NCI-H774 (cell line): ENCODE measurements at places on chromosomes 5 and 9.
A peak's percentile ranks its signal among the peaks of the same experiment; 100 is the strongest.

DNA sequence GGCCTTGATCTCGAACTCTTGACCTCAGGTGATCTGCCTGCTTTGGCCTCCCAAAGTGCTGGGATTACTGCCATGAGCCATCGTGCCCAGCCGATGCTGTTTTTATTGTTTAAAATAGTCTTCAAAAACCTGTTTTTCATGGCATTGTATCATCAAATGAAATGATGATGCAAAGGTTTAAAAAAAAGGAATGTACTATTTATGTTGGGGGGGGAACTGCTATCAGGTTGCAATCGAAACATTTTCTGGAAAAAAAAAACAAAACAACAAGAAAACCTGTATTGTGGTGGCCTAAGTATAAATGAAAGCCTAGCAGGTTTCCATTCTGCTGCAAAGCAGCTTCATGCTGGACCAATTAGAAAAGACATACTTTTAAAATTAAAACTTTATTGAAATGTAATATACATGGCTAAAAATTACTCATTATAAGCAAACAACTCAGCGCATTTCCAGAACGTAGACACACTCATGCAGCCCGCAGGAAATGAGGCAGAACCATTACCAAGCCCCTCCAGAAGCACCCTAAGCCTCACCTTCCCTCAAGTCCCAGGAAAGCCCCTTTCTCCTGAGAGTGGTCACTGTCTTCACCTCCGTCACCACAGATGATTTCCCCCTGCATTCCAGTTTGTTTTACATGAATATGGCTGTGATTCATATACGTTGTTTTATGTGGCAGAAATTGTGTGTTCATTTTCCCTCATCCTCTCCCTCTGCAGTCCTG lies 19.0 kb downstream of the GPR107 start:
- no peak for DNase-seq

- DNase-seq = no peak
Measured at GRCh38 chr5:1659100-1659981, 135.6 kb upstream of the LPCAT1 start.

DNA sequence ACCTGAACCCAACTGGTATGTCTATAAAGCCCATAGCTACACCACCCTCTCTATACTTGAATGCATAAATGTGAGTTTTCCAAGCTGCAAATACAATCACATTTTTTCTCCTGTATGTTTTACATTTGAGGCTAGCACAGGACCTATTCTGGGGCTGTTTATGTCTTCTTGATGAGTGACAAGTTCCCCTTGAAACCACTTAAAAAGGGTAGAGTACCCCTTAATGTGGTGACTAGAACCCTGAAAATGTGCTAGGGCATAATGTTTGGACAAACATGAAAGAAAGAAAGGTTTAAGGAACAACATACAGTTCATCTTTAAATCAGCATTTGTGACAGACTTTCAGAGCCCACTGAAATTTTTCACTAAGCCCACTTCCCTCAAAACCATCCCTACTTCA lies 25.2 kb upstream of the GLIS3 start:
- no peak for DNase-seq

- DNase-seq = no peak
Measured at GRCh38 chr9:98896632-98897031, 47.1 kb upstream of the COL15A1 start.

DNA sequence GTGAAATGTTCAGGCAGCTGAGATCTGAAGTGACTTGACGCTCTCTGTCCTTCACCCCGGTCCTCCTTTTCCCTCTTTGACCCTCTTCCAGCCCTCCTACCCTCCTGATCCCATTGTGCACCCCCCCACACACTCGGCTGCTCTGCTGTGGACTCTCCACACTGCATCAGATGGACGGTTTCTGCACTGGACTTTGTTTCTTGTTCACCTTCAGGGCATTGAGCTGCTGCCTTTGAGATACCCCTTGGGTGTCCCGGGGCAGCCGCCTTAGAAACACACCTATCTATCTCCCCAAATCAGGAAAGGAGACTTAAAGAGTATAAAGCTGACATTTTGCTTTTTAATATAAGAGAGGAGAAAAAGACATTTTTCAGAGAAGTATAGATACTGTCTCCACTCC lies 27.5 kb downstream of the AMBP start:
- DNase-seq = no peak

- DNase-seq = no peak
Measured at GRCh38 chr5:142254431-142254830, 70.4 kb downstream of the SPRY4 start.

DNA sequence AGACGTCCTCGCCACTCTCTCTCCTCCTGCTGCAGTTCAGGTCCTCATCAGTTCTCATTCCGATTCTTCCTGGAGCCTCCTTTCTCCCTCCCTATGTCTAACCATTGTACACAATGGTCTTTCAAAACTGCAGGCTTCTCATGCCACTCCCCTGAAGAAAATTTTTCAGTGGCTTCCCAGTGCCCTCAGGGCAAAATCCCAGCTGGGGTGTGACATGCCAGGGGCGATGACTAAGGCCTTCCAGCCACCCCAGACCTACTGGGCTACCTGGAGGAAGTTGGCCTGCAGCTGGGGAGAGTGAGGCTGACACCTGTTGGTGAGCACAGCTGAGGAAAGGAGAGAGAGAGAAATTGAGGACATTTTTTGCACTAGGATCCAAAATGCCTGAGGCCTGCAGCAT lies 65.2 kb downstream of the SREK1 start:
- no peak for DNase-seq

DNA sequence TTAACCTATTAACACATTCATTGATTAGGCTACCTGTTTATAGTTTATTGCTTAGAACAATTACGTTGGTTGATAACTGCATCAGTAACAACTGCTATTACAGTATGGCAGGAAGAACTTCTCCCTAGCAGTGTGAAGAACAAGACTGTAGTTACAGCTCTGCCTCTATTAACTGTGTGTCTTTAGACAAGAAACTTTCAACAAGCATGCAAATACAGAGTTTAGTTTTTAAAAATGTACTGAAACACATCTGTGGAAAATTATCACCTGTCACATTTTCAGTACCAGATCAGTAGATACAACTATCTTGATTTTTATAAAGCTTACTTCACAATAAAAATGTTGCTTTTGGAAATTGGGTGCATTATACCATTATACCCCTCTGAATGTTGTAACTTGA lies 22.2 kb downstream of the ELL2 start:
- DNase-seq = no peak

DNA sequence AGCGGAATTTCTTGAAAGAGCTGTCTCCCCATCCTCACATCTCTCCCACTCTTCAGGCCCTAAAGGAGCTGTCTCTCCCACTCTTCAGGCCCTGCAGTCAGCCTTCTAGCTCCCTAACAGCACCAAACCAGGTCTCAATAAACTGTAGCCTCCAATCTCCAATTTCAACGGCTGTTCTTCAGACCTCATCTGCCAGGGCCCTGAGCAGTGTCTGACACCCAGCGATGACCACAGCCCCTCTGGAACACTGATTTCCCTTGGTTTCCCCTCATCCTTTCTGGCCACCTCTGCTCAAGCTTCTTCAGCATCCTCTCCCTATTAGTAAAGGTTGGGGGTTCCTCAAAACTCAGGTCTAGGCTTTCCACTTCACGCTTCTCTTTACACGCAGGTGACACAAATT lies 1.6 kb upstream of the P4HA2 start:
- DNase-seq = no peak

- DNase-seq = no peak
Measured at GRCh38 chr5:126182971-126183695, 240.1 kb upstream of the GRAMD2B start.

GRCh38 chr5:133295520-133295919 lies 243.7 kb downstream of the HSPA4 start:
- no peak for DNase-seq

- DNase-seq = no peak
Measured at GRCh38 chr5:33903118-33903517, 11.3 kb upstream of the ADAMTS12 start.

- DNase-seq = no peak
Measured at GRCh38 chr9:89723469-89724100, 118.8 kb downstream of the GADD45G start.

DNA sequence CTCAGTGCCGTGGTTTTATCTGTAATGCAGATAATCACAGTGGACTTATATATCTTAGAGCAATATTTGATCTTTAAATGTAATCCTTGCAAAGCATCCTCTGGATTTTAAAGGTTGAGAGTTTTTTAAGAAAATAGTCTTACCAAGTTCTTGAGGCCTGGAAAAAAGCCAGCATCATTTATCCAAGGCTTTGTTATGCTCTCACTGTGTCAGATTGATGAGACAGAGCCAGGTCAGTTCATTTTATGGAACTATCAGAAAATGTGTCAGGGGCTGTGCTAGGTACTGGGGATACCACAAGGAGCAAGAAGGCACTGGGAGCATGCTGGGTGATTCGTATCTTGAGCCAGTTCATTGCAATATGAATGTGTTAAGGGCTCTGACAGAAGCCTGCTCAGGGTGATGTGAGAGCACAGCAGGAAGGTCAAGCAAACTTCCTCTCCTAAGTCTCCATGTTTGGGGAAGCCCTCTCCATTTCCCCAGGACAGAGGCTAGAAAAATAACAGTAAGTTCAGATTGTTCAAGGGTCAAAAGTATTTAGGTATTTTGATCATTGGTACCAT lies 19.7 kb downstream of the C7 start:
- DNase-seq = no peak

DNA sequence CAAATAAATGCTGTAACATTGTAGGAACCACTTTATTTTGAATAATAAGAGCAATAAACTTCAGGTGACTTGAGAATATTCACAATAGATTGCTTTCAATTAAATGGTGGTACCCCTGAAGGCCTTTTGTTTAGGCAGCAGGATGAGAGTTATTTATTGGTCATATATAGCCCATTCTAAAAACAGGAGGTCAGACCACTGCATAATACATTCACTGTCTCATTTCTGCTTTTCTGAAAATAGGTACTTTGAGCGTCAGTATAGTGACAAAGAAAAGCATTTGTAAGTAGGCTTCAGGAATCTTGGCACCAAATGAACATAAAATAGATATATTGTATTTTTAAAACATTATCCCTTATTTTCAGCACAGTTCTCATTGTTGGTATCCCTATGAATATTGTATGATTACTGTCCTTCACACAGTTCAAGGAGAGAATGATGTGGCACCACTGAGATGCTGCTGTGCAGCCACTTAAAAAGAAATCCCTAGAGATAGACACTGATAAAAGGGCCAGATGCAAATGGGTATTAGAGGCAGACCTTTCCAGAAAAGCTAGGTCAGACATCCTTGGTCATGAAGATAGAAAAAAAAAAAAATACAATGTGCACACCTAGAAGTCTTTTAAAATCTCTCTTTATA lies 381.8 kb upstream of the ST8SIA4 start:
- DNase-seq = no peak

- peak; percentile 71 for DNase-seq
Measured at GRCh38 chr5:26482810-26483375, 555.5 kb downstream of the CDH9 start.

- DNase-seq = no peak
Measured at GRCh38 chr9:68714416-68715180, 9.6 kb downstream of the PIP5K1B start.

DNA sequence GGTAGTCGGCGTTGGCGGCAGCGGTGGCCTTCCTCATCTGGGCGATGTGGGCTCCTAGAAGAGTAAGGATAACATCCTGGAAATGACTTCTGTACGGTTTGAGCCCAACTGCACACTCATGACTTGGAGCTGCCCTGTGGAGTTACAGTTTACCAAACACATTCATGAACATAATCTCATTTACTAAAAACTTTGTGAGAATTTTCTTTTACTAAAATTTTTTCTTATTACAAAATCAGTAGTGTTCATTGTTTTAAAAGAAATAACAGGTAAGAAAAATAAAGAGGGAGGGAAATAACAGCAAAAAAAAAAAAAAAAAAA lies 5.3 kb downstream of the FOXE1 start:
- no peak for DNase-seq

GRCh38 chr9:130054325-130054786 lies 650 bp downstream of the GPR107 start:
- no peak for DNase-seq

GRCh38 chr9:31153250-31153840 lies 1231.1 kb upstream of the ACO1 start:
- no peak for DNase-seq

- DNase-seq = no peak
Measured at GRCh38 chr5:109719978-109720377, 30.3 kb downstream of the MAN2A1 start.

DNA sequence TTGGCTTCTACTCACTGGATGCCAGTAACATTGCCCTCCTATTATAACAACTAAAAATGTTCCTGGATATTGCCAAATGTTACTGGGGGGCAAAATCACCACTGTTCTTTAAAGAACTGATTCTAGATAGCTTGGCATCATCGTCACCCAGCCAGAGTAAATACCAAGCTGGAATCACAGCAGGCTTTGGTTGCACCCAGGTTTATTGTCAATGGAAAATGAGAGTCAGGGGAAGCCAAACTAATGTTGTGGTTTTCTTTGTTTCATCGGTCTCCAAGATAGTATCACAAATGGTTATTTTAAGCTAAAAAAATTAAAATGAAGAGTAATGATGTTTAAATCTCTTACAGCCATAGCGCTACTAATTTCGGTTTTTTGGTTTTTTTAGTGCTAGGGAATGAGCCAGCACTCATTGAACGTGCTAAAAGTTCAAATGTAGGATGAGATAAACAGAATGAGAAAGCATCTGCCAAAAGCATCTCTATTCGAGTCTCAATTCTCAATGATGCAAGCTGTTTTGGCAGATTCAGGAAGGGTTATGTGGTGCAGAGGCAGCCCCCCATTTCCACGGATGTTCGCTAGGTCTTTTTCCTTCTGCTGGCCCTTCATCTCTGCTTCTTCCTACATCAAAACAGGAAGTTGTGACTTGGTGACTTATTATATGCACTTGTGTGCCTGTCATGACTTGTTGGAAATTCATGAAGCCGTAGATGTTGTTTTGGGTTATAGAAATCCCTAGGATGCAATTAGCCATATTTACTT lies 558.0 kb downstream of the EBF1 start:
- DNase-seq = no peak

GRCh38 chr9:137464291-137464999 lies 5.3 kb upstream of the NSMF start:
- DNase-seq = no peak

DNA sequence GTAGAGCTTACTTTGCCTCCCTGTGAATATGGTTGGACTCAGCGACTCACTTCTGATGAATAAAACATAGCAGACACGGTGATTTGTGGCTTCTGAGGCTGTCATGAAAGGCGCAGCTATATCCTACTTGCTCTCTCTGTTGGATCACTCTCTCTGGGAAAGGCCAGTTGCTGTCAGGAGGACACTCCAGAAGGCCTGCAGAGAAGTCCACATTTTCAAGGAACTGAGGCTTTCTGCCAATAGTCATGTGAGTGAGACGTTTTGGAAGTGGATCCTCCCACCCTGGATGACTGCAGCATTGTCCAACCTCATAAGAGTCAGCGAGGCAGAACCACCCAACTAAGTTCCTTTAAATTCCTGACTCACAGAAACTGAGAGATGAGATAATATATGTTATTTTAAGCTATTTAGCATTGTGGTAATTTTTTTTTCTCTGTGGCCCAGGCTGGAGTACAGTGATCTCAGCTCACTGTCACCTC lies 156.0 kb upstream of the MAST4 start:
- no peak for DNase-seq

GRCh38 chr9:21075484-21075883 lies 2.3 kb downstream of the IFNB1 start:
- DNase-seq = no peak

GRCh38 chr5:56506211-56506965 lies 273.3 kb upstream of the ANKRD55 start:
- no peak for DNase-seq

GRCh38 chr9:23571414-23572104 lies 254.5 kb downstream of the ELAVL2 start:
- no peak for DNase-seq

- DNase-seq = no peak
Measured at GRCh38 chr9:37243588-37244345, 123.4 kb downstream of the ZCCHC7 start.

- DNase-seq = no peak
Measured at GRCh38 chr5:5005353-5005752, 134.8 kb upstream of the ADAMTS16 start.
